Activated CD4-positive, alpha-beta T cell treated with anti-CD3 and anti-CD28 coated beads, Interleukin-2, amount 10 ng/mL, durations not matched to agents 7 days and 5 days (primary cell): ENCODE measurements at places on chromosomes 2 and 18. TPM values are rescaled to one million over a fixed set of nuclear protein-coding genes. Genes with fewer than 3 reads are reported as not detected.

- peaks cover 60% of the 10 kb centered on the region for H3K4me1 ChIP-seq
- no peak for DNase-seq
- peak overlapping the region; percentile 69 for H3K27ac ChIP-seq
- H3K36me3 ChIP-seq, result peaks cover 56% of the 10 kb centered on the region
- H3K27me3 ChIP-seq, result no peaks in the 10 kb centered on the region
These were observed 871 bp upstream of the DUSP28 start for GRCh38 chr2:240559286-240559685.

GRCh38 chr2:182186132-182186735 lies 200.6 kb downstream of the PPP1R1C start:
- H3K27me3 ChIP-seq, result peaks cover 4% of the 10 kb centered on the region
- no peak overlapping the region for H3K4me3 ChIP-seq
- DNase-seq, result no peak

DNA sequence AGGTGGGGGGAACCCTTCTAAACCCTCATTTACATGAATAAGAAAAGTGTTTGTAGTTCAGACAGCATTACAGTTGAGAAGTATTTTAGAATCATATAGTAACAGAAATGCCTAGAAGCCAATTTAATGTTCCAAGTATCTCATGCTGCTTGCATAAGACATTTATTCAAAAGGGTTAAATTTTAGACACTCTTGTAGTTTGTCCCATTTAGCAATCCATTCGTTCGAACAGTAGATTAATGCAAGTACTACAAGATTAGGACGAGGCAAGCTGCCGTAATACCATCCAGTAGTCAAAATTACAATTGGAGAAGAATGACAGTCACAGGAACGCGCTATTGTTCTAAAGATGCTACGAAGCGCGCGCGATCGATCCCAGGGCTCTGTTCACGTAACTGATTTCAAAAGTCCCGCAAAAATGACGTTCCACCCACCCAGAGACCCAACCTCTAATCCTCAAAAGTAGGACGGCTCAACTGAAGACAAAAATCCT lies 1.2 kb downstream of the TMEM237 start:
- peaks cover 24% of the 10 kb centered on the region for H3K4me1 ChIP-seq
- peaks cover 7% of the 10 kb centered on the region for H3K36me3 ChIP-seq
- peak overlapping the region; percentile 82 for H3K4me3 ChIP-seq
- peaks cover 2% of the 10 kb centered on the region for H3K27me3 ChIP-seq
- peak overlapping the region; percentile 94 for H3K27ac ChIP-seq

DNA sequence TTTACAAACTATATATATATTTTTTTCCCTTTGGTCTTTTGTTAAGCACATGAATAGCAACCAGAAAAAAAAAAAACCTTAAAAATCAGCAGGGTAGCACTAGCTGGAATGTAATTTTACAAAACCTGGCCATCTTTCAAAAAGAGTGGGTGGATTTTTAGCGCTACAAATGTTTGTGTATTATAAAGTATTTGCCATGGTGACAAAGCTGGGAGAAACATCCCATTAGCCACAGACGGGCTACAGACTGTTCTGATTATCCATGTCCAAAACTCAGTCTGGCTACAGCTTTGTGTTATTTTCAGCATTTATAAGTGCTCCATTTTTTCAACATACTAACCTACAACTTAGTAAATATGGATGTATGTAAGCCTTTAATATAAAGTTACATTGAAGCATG lies 249.5 kb upstream of the TANK start:
- peaks cover 2% of the 10 kb centered on the region for H3K27me3 ChIP-seq
- no peak overlapping the region for H3K27ac ChIP-seq
- no peaks in the 10 kb centered on the region for H3K36me3 ChIP-seq
- no peak overlapping the region for H3K4me3 ChIP-seq
- DNase-seq, result no peak

GRCh38 chr2:105812180-105813044 lies 67.7 kb downstream of the NCK2 start:
- H3K27ac ChIP-seq, result peak overlapping the region; percentile 50
- no peaks in the 10 kb centered on the region for H3K27me3 ChIP-seq
- H3K4me3 ChIP-seq, result no peak overlapping the region
- peaks cover 54% of the 10 kb centered on the region for H3K36me3 ChIP-seq

Gene DOCK10
- total RNA-seq, result 281 TPM

- no peak overlapping the region for H3K27ac ChIP-seq
- peaks cover 2% of the 10 kb centered on the region for H3K4me1 ChIP-seq
- DNase-seq, result no peak
These were observed 95.5 kb upstream of the ATG16L1 start for GRCh38 chr2:233156001-233156400.

Gene PRR30
- not detected for total RNA-seq

Gene ZNF396
- total RNA-seq, result 0.77 TPM

DNA sequence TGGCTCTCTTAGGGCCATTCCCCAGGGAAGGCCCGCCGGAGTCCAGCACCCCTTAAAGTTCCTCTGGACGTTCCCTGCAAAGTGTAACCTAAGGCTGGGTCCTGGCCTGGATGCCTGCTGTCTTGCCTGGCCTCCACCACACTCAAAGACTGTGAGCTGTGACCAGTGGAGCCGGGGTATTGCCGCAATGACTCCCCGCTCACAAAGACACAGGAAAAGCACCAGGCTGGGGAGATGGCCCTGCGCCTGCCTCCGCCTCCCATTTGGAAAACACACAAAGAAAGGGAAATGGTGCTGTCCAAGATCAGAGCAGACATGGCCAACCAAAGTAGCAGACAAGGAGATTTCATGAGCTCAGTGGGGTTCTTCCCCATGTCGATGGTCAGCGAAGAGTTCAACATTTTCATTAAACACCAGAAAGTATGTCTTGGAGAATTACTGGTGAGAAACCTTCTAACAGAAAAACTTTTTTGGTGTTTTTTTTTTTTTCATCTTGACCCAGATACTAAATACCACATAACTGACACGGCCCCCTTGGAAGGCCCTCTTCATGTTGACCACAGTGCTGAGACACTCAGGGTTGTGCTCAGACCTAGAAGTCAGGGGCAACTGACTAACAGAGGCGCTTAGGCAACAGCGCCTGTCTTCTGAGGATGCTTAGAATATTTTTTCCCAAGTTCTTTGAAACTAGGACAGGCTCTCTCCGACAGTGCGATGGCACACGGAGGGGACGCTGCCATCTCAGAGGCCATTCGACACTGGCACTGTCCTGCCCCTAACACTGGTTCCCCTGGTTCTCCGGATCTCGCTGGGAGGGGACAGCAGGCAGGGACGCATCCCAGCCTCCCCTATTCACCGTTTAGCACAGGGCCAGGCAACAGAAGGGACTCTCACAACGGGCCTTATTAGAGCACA lies 226.4 kb upstream of the ID2 start:
- peak overlapping the region; percentile 63 for H3K4me3 ChIP-seq
- peak overlapping the region; percentile 92 for H3K27ac ChIP-seq
- peaks cover 4% of the 10 kb centered on the region for H3K36me3 ChIP-seq
- DNase-seq, result no peak

GRCh38 chr2:109703077-109703476 lies 88.9 kb downstream of the SOWAHC start:
- no peaks in the 10 kb centered on the region for H3K4me1 ChIP-seq
- H3K27me3 ChIP-seq, result peaks cover 4% of the 10 kb centered on the region
- H3K27ac ChIP-seq, result no peak overlapping the region

DNA sequence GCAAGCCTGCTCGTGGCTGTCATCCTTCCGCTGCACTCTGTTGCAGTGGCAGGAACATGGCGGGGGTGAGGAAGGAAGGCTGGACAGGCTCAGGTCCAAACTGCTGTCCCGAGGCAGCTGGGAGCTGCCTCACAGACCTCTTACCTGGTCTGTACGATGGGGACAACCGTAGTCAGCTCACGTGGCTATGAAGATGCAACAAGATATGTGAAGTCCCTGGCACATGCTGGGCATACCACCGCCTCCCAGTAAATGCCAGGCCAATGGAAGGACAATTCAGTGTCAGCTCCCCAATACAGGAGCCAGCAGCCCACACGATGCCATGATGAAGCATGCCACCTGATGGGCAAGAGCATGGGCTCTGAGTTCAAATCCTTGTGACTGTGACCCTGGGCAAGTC lies 344.4 kb downstream of the CYRIA start:
- H3K36me3 ChIP-seq, result no peaks in the 10 kb centered on the region
- H3K27me3 ChIP-seq, result no peaks in the 10 kb centered on the region
- no peaks in the 10 kb centered on the region for H3K4me1 ChIP-seq
- no peak overlapping the region for H3K4me3 ChIP-seq

- no peak overlapping the region for H3K4me3 ChIP-seq
- no peak overlapping the region for H3K27ac ChIP-seq
- H3K4me1 ChIP-seq, result no peaks in the 10 kb centered on the region
These were observed 33.8 kb downstream of the CCDC93 start for GRCh38 chr2:117979911-117980701.

GRCh38 chr18:24228667-24229041 lies 89.8 kb downstream of the CABYR start:
- peaks cover 3% of the 10 kb centered on the region for H3K27me3 ChIP-seq
- no peak overlapping the region for H3K4me3 ChIP-seq
- H3K36me3 ChIP-seq, result no peaks in the 10 kb centered on the region

GRCh38 chr2:68157402-68158133 lies at the start of gene PNO1:
TSS of gene PNO1 (plus strand) at chr2:68157888. CDS start at chr2:68157935, 47 bp downstream.
- H3K36me3 ChIP-seq, result peaks cover 22% of the 10 kb centered on the region
- H3K27me3 ChIP-seq, result no peaks in the 10 kb centered on the region
- peak; percentile 97 for DNase-seq
- peaks cover 44% of the 10 kb centered on the region for H3K4me1 ChIP-seq
- peak within 1 kb of the TSS; percentile 94 for H3K4me3 ChIP-seq

GRCh38 chr18:75754433-75754832 lies 326.9 kb upstream of the SMIM21 start:
- no peak for DNase-seq
- no peaks in the 10 kb centered on the region for H3K4me1 ChIP-seq
- H3K4me3 ChIP-seq, result no peak overlapping the region
- peaks cover 14% of the 10 kb centered on the region for H3K27me3 ChIP-seq
- H3K36me3 ChIP-seq, result no peaks in the 10 kb centered on the region

DNA sequence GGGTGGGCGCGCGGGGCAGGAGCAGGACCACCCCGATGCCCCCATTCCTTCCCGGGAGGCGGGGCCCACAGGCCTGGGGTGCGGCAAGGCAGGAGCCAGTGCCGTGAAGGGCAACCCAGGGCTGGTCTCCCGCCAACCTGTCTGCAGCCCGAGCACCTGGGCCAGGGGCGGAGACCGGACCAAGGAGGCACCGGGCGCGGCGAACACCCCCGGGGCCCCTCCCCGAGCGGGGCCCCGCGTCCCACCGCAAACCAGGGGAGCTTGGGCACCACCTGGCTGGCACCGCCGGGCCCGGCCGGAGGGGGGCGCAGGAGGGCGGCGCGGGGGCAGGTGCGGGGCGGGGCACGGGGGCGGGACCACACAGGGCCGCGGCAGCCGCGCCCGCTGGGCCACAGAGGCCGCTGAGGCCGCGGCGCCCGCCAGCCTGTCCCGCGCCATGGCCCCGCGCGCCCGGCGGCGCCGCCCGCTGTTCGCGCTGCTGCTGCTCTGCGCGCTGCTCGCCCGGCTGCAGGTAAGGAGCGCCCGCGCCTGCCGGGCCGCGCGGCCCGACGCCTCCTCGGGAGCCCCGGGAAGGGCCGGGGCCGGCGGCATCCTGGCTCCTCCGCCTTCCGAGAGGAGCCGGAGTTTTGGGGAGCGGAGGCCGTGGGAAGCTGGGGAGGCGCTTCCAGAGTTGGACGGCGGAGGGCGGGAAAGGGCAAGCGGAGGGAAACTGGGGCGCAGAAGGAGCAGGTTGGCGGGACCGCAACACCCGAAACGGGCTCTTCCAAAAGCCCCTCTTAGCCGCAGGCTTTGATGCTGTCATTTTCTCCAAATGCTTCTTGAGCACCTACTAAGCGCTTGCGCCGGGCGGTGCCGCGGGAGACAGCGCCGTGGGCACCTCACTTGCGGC lies at the start of gene TNFRSF11A:
TNFRSF11A (plus strand) TSS at position 394 of the 889 bp plus-strand sequence; CDS start at position 437, 43 bp downstream.
- peak within 1 kb of the TSS; percentile 73 for H3K27ac ChIP-seq
- H3K36me3 ChIP-seq, result no peaks in the 10 kb centered on the region
- peaks cover 49% of the 10 kb centered on the region for H3K27me3 ChIP-seq
- peaks cover 51% of the 10 kb centered on the region for H3K4me1 ChIP-seq
- peak within 1 kb of the TSS; percentile 81 for H3K4me3 ChIP-seq

- H3K27ac ChIP-seq, result no peak overlapping the region
- H3K27me3 ChIP-seq, result no peaks in the 10 kb centered on the region
- H3K4me1 ChIP-seq, result no peaks in the 10 kb centered on the region
- no peak overlapping the region for H3K4me3 ChIP-seq
- no peaks in the 10 kb centered on the region for H3K36me3 ChIP-seq
- no peak for DNase-seq
These were observed 174.7 kb downstream of the DNER start for GRCh38 chr2:229539628-229540027.

DNA sequence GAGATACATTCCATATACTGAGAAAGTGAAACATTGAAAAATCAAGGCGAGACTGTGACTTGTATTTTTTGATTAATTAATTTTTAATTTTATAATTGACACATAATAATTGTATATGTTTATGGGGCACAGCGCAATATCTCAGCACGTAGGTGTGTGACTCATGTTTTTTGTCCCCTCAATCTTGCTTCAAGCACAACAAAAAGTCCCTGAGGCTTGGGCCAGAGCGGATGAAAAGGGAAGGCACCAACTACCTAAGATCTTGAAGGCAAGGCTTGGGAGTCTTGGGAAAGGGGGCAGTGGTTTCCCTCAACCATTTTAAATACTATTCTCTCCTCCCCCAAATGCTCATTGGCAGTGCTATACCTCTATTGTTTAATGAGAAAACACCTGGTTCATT lies 9.9 kb downstream of the SGPP2 start:
- no peaks in the 10 kb centered on the region for H3K4me1 ChIP-seq
- H3K27ac ChIP-seq, result no peak overlapping the region
- H3K27me3 ChIP-seq, result no peaks in the 10 kb centered on the region
- H3K4me3 ChIP-seq, result no peak overlapping the region
- DNase-seq, result no peak
- no peaks in the 10 kb centered on the region for H3K36me3 ChIP-seq

Gene MYO7B
- total RNA-seq, result 0.69 TPM

Gene MOCOS
- 0.17 TPM for total RNA-seq

GRCh38 chr2:237630216-237631000 lies 3.0 kb downstream of the LRRFIP1 start:
- DNase-seq, result no peak
- peaks cover 48% of the 10 kb centered on the region for H3K27me3 ChIP-seq
- H3K27ac ChIP-seq, result no peak overlapping the region
- H3K36me3 ChIP-seq, result peaks cover 2% of the 10 kb centered on the region
- peaks cover 18% of the 10 kb centered on the region for H3K4me1 ChIP-seq
- no peak overlapping the region for H3K4me3 ChIP-seq
